ENCODE measurements at places on chromosomes 6 and 20.
A peak's percentile ranks its signal among the peaks of the same experiment; 100 is the strongest.

DNA sequence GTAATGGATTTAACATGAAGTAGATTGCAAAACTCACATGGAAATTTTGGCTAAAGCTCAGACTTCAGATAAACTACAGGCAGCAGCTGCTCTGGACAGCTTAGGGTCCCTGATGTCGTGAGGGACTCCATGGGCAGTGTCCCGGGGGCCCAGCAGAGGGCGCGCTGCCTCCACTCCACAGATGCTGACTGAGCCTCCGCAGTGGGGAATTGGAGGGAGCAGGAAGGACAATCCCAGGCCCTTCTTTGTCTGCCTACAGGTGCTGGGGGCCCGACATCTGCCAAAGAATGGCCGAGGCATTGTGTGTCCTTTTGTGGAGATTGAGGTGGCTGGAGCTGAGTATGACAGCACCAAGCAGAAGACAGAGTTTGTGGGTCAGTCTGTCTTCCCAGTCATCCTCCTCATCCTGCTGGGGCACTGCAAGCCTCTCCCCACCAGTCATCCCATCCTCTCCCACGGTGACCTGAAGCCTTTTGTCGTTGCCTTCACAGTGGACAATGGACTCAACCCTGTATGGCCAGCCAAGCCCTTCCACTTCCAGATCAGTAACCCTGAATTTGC lies 35.9 kb downstream of the PLCG1 start:
- peak; percentile 77 for DNase-seq

- DNase-seq: no peak
Measured at GRCh38 chr6:44731485-44732095, 344.1 kb downstream of the CDC5L start.

DNA sequence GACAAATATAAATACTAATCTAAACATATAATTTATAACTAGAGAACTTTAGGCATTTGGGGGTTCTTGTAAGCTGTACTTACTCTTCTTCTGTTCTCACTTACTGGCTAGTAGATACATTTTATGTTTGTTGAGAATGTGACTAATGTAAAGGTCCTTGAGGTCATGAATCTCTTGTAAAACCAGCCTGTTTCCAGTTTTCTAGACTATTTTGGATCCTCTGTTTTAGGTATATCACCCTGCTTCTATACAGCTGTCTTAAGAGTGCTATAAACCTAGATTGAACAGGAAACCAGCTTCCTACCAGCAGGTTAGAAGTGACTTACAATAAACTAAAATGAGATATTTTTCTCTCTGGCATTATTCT lies 134.2 kb downstream of the PLCB4 start:
- DNase-seq: no peak

DNA sequence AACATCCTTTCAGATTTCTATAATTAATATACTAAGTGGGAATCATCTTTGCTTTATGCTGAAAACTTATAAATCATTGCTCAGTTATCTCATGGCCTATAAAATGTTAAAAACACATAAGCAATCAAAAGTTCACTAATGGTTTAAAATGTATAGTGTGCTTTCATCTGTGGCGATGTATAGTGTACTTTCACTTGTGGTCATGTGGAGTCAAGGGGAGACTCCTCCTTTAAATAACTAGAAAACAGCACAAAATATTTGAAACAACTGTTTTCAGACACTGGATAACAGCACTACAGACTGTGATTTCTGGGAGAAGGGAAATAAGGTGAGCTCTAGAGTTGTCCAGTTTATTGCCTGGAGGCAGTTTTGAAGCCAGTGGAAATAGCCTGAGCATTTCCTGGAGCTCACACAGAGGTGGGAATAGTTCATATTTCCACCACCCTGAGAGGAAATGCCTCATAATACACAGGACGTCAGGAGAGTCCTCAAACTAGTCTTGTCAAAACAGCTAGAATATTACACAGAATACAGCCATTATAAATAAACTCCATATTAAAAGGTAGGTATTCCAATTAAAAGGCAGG lies 89.4 kb downstream of the CEP162 start:
- DNase-seq: no peak

DNA sequence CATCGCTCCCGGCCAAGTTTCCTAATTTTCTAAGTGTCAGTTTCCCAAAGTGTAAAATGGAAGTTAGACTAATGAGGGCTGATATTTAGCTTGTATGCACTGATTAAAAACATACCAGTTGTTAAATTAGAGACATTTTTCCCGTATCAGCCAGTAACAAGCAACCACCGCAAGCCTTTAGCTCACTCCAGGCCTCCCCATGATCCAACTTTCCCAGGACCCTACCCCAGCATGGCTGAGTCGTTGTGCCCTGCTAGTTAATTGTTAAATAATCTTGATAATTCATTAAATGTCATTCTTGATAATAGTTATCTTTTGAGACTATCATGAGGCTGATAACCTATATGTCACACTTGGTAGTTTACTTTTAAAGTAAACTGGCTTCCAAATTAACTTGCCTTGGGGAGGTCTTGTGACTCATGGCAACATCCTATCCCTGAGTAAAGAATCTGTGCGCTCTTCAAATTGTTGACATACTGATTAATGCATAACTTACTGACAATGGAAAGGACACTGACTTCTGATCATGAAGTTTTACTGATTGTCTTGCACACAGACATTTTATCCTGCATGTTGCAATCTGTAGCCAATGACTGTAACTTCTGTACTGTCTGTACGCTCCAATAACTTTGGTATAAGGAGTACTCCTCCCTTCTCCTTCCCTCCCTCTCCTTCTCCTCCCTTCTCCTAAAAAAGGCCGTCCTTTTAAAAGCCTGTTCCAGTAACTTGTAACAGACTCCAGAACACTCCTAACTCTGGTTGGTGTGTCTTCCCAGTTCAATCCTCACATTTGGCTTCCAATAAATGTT lies 6.3 kb upstream of the GTF3C6 start:
- DNase-seq: no peak

GRCh38 chr20:1263853-1264252 lies 2.2 kb upstream of the SNPH start:
- DNase-seq: no peak

Measured in GM13977 (cell line).